ENCODE measurements at places on chromosomes 7 and 10.

GRCh38 chr7:74230446-74231231 lies 20.8 kb downstream of the LAT2 start:
- DNase-seq, result no peak

DNA sequence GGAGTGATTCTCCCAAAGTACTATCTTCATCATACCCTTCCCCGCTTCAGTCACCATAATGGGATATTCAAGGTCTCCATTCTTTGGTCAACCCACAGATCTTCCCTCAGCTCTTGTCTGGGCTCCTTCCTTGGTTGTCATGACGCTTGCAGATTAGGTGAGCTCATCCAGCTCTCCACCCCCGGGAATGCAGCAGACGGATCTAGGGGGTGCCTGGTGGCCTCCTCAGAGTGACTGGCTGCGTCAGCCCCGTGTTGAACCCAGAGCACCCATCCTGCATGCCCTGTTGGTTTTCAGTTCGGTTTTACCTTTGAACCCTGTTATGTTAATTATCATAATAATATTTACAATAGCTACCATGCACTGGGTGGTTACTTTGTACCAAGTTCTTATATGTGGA lies 6.4 kb downstream of the NEURL1 start:
- no peak for DNase-seq

DNA sequence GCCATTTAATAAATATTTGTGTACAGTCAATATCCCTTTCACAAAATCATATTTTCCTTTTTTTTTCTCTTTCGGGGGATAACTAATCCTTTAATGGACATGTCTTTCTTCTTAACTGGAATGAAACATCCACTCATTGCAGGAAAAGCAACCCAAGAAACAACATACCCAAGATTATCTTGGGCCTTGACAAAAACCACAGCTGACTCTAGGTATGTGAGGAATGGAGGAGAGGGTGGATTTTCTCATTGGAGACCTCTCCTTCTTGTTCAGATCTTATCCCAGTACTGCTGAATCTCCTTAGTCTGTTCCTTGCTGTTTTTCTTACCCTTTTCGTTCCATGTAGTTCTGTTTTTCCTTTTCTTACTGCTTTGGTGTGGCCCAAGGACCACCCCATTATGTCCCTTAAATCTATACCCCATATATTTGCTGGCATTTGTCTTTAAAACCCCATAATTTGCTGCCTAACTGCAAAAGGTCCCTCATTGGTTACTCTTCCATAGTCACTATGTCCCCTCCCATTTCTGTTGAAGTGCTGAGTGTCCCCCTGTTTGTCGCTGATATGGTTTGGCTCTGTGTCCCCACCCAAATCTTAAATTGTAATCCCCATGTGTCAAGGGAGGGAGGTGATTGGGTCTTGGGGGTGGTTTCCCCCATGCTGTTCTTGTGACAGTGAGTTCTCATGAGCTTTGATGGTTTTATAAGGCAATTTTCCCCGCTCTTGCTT lies 6.8 kb upstream of the CDK6 start:
- DNase-seq, result no peak

GRCh38 chr7:84204655-84205054 lies 10.1 kb upstream of the SEMA3A start:
- no peak for DNase-seq

DNA sequence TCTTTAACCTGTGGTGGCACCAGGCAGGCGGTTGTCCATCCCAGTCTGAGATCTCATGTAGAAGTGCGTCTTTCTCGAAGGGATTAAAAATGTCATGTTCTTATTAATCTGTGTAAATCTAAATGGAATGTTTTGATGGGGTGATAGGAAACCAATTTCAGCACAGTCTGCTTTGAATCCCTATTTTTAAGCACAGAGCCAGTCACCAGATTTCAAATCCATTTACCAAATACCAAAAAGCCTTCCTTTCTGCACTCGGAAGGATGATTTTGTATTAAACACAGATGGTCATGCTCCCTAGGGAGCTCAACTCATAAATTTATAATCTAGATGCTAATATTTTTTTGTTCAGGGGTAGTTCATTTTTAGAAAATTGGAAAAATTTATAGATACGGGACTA lies 160.6 kb upstream of the AOAH start:
- no peak for DNase-seq

- no peak for DNase-seq
These were observed 8.8 kb upstream of the SPAM1 start for GRCh38 chr7:123916240-123916724.

DNA sequence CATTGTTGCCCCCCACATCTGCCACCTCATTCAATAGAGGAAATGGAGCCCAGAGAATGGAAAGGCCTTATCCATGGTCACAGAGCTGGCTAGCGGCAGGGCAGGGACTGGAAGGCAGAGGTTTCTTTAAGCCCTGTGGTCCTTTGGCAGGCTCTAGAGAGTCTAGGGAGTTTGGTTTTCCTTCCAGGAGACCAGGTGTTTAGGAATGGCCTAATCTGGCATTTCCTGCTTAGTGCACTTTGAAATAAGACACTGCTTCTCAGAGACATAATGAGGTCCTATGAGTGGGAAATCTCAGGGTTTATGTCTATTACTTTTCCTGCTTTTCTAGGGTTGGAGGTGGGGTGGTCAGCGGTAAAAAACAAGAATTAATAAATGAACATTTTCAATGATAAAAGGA lies 6.1 kb downstream of the MARVELD1 start:
- DNase-seq, result no peak

- DNase-seq, result no peak
These were observed 280.5 kb downstream of the ELFN1 start for GRCh38 chr7:1950452-1951158.

GRCh38 chr10:26528715-26529393 lies 90.7 kb downstream of the APBB1IP start:
- DNase-seq, result no peak

DNA sequence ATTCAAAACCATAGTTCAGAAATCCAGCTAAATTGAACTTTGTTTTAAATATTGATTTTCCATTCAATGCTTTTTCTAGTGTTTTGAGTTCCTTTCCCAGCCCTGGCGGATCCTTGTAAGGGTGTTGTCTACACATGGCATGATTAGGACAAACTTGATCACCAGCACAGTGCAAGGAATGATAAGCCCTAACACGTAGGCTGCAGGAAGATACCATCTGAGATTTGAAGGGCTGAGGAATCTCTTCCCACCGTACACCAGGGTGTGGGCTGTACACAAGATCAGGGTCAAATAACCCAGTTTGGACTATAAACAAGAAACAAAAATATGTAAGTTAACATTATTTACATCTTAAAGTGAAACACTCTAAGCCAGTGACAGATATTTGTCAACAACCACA lies 27.4 kb downstream of the STEAP4 start:
- no peak for DNase-seq
